ENCODE measurements at places on chromosomes 6 and 20.

DNA sequence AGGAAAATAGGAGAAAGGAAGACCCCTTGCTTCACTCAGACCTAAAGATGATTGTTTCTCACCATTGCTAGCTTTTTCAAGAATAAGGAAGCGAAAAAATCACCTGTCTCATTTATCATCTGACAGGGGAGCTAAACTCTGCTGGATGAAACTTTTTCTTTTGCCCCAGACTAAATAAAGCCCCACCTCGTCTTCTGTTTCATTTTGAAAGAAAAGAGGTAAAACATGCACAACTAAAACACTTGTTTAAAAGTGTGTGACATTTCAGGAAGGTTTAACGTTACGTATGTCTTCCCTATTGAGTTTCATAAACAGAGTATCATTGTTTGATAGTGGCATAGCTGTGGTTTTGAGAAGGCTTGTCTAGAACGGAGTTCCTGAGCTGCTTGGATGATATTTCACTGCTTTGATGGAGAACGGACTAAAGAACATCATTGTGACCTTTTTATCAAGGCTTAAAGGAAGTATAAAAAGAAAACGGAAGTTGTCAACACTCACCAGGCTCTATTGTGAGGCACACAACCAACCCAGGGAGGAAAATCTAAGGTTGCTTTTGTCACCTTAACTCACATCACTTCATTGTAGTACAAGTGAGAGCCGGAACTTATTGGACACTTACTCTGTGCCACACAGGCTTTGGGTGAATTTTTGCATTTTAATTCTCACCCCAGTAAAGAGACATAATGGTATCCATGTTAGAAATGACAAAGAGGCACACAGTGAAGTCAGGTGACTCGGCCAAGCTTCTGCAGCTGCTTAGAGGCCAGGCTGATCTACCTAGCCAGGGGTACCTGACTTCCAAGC, 29.5 kb downstream of the TSHZ2 start:
- DNase-seq, result no peak

DNA sequence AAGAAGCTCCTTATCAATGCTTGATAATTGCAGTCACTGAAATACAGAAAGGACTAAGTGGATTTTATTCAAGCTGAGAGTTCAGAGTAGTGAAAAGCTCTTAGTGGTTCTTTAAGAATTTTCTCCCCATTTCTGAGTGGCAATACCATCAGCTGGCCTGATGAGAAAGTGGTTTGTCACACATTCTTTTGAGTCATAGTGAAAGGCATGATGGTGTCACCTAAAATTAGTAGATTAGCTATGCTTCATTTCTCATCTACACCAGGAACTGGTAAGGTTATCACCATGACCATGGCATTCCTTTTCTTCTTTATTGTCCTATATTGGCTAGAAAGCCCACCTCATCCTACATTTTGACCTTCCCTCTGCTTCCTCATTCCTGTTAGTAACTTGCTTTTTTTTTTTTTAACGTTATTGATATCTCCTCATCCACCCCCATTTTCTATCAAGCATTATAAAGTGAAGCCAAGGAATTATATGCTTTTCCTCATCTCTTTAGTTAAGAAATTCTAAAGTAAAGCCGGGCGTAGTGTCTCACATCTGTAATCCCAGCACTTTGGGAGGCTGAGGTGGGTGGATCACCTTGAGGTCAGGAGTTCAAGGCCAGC, 67.4 kb upstream of the LOC128125822 start:
- no peak for DNase-seq

GRCh38 chr6:3290149-3290930, 31.6 kb downstream of the PSMG4 start:
- DNase-seq, result no peak

DNA sequence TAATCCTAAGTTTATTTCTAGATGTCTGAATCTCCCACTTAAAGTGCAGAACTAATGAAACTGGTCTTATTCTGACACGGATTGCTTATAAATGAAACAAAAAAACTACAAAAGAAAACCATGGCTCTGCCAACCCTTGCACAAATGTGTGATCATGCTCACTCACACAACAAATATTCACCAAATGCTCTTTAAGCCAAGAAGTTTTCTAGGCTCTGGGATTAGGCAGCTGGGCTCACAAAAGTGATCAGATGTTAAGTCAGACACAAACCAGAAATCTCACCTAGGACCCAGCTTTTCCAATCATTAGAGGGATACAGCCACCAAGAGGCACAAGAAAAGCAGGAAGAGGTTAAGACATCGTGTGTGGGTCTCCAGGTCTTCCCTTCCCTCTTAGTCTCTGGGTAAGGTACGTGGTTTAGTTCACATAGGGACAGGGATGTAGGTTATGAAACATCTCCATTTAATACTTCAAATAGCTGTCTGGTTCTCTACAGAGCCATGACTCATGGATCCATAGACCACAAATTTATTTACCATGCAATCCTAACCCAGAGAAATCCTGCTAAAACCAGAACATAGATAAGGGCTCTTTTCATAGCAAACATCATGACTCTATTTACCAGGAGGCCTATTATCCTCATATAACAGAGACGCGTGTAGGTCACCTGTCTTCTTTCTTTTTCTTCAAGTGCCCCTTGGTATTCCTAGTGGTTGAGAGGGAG, 165.2 kb downstream of the WDR27 start:
- no peak for DNase-seq

DNA sequence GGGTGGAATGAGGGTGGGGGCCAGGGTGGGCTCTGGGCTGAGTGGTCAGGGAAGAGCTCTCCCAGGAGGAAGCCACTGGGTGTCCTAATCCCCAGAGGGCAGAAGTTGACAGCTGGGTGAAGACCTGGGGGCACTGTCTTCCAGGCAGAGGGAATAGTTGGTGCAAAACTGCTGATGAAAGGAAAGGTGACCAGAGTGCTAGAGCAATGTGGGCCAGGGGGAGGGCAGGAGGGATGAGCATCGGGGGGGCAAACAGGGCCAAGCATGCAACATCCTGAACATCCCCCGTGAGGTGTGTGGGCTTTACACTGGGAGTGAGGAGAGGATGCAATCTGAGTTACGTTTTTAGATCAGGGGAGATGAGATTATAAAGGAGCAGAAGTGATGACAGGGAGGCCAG, 97.8 kb downstream of the NOL4L start:
- no peak for DNase-seq

DNA sequence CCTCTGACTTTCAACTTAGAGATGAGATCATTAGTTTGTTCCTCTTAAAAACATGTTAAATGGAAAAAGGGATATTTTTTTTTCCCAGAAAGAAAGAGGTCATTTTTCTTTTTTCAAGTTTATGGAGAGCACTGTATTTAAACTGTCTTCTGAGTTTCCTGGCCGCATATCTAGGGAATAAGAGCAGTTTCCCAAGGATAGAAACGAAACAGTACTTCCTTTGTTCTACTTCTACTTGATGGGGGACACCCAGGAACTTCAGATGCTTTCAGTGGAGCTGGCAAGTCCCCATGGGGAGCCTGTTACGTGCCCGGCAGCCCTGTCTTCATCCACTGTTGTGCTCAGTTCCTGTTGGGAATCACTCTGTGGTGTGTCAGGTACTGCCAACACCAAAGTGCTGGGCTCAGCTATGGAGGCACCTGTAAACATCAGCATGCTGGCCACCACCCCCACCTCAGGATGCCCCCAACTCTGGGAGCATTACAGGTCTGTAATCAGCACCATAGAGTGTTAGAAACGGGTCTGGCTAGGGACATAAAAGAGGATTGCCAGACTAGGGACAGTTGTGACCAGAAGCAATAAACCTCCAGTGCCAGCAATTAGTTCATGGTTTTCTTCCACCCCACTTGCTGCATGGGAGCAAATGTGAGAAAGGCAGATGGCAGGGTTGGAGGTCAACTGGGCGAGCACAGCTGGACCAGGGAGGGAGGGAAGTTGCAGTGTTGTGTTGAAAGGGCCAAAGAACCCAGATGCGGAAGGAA, 221.7 kb upstream of the ECI2 start:
- DNase-seq, result no peak

DNA sequence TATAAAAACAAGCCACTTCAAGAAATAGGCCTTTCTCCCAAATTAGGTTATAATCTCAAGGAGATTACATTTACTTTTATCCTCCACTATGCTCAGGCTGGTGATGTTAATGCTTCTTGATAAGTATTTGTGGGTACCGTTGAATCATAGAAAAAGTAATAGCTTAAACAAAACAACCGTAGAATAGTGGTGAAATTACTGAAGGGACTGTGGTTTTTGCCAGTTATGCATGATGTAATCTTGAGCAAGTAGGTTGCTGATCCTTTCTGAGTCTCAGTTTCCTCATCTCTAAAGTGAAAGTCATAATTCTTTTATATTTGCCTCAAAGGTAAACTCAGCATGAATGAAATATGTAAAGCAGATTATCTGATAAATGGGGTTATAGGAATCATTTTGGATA, 187.3 kb upstream of the JAG1 start:
- no peak for DNase-seq

DNA sequence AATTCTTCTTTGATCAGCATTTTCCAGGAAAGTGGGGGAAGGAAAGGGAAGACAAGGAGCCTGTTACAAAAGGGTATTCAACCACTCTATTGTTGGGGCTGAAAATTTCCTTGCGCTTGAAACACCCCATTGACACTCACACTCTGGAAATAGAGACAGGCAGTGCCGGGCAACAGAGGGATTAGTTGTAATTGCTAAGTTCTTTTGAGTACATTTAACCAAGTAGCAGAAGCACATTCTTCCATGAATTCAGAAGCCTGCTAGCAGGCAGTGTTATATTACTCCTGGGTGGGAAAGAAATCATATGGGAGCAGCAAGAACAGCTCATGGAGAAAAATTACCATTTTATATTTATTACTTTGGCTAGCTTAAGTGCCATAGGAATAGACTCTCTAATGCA, 745.5 kb downstream of the C6orf118 start:
- DNase-seq, result peak; percentile 48

- DNase-seq, result no peak
Observed at GRCh38 chr20:48949304-48950170, 28.0 kb downstream of the ARFGEF2 start.

- DNase-seq, result peak; percentile 49
Observed at GRCh38 chr20:20814685-20815084, 102.2 kb upstream of the RALGAPA2 start.

DNA sequence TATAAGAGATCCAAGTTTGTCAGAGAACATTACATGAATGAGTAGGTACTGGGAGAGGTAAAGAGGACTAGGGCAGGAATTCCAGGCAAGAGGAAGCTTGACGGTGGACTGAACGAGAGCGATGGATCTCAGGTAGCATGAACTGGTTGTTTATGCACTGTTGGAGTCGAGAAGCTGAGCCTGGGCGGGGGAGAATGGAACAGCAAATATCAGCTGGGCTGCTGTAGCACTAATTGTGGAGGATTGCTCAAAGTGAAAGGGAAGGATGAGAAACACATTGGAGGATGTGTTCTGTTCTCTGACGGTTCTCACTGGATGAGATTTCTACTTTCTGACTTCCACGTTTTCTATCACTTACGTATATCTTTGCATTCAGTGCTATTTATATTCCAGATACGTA, 164.2 kb downstream of the PHF3 start:
- no peak for DNase-seq

GRCh38 chr6:13980534-13980933, 55.8 kb downstream of the RNF182 start:
- no peak for DNase-seq

DNA sequence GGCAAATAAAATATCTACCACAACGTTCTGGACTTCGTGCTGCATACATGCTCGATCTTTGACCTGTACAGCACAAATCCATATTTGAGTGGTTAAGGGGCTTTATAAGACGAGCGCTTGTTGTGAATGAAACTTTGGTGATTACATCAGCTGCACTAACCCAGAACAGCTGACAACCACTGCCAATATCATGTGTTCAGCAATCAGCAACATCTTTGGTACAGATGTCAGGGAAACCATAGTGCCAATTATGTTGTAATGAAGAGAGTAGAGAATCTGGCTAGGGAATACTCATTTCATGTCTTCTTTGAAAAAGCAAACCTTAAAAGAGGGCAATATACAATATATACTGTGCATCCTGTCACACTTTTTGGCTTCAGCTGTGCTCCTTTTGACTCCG, 188.6 kb upstream of the NT5E start:
- no peak for DNase-seq

DNA sequence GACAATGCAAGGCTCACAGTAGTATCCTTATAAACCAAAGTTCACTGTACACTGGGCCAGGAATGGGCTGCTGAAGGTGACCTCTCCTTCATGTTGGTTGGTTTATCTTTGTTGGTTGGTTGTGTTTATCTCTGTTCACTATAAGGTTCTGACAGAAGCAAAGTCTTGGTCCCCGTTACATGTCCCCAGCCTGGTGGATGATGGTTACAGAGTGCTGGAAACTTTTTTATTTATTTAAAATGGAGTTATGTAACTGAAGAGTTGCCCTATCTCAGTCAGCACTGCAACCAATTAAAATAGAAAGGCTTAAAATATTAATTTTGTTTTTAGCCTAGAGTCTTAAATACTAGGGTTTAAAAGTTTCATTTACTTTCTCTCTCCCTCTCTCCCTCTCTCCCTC, 100.6 kb downstream of the SLC16A10 start:
- no peak for DNase-seq

- DNase-seq, result peak; percentile 45
Observed at GRCh38 chr6:143607974-143608373, 69.8 kb upstream of the PHACTR2 start.

- peak; percentile 79 for DNase-seq
Observed at GRCh38 chr6:169654598-169655391, 47.0 kb downstream of the WDR27 start.

DNA sequence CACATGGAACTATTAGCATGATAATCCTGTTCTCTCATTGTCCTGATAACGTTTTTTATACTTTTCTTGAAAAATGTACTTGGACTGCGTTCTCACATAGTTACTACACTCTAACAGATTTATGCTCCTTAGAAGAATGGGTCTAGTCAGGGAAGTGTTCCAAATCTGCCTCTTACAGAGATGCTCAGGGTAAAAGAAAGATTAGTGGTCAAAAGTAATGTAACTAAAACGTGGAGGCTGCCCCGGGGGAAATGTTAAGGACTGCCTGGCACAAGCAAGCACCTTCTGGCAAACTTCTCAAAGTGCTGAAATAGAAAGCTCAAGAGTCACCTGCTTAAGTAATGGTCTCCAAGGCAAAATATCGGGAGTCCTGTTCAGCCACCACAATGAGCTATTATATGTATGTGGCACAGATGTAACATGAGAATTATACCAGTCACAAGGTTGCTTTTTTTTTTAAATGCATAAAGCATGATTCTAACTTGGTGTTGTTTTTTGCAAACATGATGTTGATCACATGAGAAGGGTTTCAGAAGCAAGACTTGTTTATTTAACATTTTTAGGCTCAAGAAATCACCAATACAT, 244.5 kb upstream of the JARID2 start:
- no peak for DNase-seq

DNA sequence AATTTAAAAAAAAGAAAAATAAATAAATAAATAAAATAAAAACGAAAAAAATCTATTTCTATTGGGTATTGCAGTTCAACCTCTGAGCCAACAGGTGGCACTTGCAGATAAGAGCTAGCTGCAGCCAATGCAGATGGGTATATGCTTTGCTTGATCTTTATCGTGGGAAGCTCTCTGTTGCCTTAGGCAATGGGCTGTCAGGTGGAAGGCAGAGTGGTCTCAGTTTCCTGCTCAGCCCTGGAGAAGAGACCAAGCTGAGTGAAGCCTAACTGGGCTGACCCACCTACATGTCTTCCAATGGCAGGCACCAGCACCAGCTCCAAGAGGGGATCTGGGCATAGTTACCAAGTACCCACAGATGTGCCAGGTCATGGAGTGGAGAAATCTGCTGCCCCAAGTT, 95.0 kb downstream of the AK9 start:
- no peak for DNase-seq

All from umbilical cord (tissue), 2 donors.